Non-pigmented ciliary epithelial cell (primary cell): ENCODE measurements at places on chromosomes 7 and 10.

- DNase-seq: no peak
Observed at GRCh38 chr10:89640241-89640640, 4.8 kb downstream of the PANK1 start.

DNA sequence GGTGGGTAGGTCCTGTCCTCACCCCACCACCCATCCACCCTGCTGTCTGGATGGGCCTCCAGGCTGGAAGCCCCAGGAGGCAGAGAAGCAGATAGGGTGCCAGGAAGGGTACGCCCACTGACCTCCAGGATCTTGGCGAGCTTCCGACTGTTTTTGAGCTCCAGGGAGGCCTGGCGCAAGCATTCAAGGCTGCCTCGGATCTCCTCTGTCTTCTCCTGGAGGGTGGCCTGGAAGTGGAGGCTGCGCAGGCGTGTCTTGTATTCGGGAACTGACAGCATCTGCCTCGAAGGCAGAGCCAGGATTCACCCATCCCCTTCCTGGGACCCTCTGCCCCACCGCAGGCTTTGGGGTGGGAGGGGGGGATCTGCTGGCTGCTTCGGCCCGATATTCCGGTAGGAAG, 48.4 kb downstream of the GRID2IP start:
- no peak for DNase-seq

- no peak for DNase-seq
Observed at GRCh38 chr7:65265933-65266519, 107.6 kb upstream of the ZNF92 start.

DNA sequence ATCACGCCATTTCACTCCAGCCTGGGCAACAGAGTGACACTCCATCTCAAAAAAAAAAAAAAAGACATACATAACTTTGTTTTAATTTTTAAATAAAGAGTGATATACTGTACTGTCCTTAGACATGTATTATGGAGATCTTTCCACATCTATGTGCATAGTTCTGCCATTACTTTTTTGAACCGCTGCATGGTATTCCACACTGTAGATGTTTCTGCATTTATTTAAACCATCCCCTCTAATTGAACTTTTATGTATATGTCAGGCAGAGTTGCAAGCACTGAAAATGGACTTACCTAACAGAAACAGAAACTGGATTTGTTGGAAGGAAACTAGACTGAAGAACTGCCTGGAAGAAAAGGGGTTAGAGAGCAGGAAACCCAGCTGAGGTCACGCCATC, 8.5 kb upstream of the ARHGAP19 start:
- no peak for DNase-seq

GRCh38 chr10:13705526-13706174, 118.9 kb downstream of the PRPF18 start:
- no peak for DNase-seq

DNA sequence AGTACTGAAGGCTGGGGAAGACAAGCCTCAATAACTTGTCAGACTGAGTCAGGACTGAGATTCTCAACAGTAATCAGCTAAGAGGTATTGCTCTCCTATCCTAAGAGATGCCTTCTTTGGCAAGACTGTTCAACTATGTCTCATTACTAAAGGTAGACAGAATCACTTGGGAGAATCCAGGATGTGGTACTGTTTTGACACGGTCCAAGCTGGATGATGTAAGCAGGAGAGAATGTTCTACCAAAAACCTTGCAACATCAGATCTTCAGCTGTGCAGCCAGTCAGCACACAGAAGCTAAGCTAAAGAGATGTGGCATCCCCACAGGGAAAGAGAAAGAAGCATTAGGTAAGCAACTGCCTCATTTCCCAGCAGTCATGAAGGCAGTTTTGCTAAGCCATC, 391.4 kb downstream of the NRG3 start:
- DNase-seq: peak; percentile 28

DNA sequence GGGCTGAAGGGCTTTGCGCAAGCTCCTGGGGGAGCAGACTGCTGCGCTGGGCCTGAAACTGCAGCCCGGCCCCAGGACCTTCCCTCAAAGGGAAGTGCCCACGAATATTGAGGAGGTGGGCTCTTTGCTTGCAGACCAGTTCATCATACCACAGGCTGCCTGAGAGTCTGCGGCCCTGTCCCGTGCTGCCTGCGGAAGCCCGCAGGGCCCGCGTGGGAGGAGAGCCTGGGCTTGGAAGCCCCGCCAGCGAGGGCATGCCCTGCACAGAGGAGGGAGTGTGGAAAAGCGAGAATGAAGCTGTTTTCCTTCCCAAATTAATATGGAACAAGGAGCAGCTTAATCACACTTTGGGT, 83.6 kb upstream of the MKI67 start:
- DNase-seq: no peak

DNA sequence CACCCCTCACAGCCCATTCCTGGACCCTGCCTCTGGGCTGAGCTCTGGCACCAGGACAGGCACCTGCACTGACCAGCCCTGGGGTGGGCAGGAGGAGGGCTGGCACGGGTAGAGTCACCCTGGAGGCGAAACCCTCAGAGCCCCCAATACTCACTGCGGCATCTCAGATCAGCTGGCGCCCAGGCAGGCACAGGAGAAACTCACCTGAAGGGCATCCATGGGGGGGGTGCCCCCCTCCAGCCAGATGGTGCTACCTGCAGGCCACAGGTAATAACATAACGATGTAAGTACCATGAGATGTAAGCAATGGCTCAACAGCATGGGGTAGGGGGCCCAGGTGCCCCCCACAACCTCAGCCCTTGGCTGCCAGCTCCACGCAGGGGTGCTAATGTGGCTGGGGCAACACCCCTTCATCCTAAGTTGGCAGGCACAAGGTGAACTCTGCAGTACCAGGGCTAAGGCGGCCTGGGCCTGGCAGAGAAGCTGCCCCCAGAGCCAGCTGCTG, 12.1 kb upstream of the PYROXD2 start:
- no peak for DNase-seq

- DNase-seq: no peak
Observed at GRCh38 chr10:125158601-125159485, 1.5 kb downstream of the CTBP2 start.

DNA sequence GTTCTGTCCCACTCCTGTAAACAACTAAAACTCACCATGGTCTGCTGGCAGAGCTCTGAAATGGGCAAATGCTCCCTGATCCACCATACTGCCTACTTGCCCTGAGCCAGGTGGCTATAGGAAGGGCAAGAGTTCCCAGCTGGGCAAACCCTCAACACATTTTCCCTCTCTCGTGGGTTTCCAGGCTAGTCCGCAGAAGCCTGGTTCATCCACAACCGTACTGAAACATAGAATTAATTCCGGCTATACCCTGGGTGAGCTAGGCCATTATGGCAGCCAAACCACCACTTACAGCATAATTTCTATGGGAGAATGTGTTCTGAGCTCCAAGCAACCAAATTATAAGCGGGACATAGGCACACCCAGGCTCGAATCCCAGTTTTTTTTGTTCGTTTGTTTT, 20.1 kb upstream of the DDIT4 start:
- no peak for DNase-seq

- DNase-seq: no peak
Observed at GRCh38 chr10:68981074-68981473, 7.5 kb upstream of the KIFBP start.

DNA sequence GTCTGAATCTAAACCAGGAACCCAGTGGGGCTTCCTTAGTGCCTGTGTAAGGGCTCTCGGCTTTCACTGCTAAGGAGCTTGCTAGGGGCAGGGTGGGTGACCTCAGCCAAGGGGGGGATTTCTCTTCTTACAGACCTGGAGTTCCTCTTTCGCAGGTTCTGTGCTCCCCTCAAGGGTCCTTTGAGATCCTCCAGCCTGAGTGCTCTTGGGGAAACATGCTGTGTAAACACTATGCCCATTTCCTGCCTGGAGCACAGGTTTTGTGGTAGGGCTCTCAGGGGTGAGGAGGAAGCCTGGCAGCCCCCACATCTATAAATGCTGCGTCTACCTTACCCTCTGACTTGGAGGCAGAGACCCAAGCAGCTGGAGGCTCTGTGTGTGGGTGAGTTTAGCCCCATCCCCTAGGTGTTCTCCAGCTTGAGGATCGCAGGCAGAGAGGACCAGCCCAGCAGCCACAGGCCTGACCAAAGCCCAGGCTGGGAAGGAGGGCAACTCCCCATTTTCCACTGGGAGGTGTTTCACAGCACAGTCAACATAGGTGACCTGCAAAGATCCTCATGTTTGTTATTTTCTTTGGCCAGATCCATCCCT, at the start of gene SFTPA1:
Gene SFTPA1 (plus strand): TSS at position 339 of the 591 bp plus-strand sequence. CDS start 887 bp downstream, outside the sequence.
- DNase-seq: no peak

- no peak for DNase-seq
Observed at GRCh38 chr7:27160145-27160545, 3.7 kb upstream of the HOXA7 start.

DNA sequence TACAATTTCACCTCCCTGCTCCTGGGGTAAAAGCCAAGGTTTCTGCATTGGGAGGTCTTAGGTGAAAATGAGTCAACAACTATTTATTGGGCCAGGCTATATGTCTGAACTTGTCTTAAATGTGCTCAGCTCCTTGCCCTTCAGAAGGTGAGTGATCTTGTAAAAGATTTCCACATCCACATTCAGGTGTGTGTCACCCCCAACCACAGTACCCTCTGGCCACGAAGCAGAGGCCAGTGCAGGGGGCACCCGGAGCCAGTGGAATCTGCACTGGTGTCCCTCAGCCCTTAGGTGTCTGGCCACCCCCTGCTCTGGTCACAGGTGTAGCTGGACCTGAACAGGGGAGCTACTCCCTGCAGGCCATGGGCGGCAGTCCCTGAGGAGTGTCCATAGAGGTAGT, 198.5 kb downstream of the PAXIP1 start:
- DNase-seq: no peak

GRCh38 chr10:116444527-116445142, 17.0 kb downstream of the PNLIPRP3 start:
- DNase-seq: no peak

DNA sequence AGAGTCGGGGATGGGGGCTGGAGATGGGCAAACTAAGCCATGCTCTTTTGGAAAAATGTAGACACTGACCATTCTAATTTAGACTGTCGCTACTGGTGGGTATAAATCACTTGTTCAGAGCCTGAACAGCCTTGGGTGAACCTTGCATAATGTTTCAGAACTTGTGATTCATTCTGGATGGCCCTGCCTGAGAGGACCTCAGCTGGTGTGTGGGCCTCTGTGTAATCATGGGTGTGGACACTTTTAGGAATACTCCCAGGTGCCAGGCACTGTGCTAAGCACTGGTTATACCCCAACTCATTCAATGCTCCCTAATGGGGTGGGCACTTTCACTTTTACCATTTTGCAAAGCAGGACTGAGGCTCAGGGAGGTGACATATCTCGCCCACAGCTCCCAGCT, 26.8 kb upstream of the TM9SF3 start:
- no peak for DNase-seq

DNA sequence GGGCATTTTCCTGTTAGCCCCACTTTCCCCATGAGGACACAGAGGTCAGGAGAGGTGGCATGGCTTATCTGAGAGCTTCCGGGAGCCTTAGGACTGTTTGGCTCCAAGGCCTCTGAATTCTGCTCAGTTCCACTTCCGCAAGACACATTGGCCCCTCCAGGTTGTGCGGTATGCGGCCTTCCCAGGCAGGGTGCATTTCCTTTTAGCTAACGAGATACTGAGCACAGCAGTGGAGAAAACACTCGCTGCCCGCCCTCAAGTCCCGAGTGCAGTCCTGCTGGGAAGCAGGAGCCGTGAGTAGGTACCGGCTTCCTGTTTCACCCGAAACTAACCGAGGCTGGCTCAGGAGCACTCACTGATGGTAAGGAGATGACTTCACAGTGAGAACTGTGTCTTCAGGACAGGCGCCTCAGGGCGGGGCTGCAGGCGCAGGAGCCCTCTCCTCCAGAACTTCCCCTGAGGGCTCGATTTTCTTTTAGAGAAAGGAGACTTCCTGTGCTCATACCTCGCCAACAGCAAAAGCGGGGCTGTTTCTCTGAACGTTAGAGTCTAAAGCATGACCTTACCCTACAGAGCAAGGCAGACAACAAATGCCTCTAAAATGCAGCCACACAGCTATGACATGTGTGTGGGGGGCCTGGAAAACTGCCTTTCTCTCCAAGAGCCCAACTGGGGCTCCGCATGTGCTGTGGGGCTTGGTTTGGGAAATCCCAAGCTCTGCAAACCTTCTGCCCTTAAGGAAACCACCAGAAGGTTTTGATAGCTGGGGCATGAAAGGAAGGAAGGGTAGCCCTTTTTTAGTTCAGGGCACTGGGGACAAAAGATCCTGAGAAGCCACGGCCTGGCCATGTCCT, 25.9 kb downstream of the RGS10 start:
- DNase-seq: peak; percentile 26

DNA sequence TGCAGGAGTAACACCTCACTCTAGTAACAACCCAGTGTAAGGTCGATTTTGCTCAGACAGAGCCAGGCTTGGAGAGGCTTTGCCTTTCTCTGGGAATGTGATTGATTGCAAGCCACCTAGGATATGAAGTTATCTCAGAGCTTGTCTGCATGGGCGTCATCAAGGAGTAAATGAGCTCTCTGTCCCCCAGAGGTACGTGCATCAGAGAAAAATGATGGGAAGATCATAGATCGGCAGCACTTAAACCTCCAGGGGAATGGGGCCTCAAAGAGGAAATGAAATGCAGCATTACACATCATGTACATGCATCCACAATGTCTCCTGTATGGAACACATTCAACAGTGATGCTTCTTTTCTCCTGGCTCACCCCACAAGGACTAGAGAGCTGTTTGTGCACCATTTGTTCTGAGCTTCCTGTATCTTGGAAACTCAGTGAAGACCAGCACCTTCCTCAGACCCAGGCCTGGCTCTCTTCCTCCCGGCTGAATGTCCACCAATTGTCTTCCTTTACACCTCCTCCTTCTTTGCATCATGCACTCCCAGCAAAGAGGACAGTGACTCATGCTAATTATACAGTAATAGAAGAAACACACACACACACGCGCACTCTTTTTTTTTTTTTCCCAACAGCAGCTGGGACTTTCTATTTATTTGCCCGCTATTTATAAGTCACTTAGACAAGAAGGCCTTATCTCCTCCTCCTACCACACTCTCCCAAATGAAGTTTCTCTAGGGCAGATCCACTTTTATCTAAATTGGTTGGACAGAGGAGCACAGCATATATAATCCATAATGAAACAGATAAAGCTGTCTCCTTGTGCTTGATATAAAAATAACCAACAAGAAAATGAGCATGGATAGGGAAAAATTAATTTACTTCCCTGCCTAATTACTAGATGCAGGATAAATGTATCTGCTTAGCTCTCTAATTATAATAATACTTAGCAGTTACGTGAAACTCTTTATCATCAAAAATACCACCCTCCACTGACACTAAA, 990.7 kb downstream of the CCSER2 start:
- no peak for DNase-seq

GRCh38 chr10:115988380-115988779, 284.6 kb downstream of the GFRA1 start:
- DNase-seq: no peak

GRCh38 chr10:127427926-127428325, 121.2 kb upstream of the NPS start:
- DNase-seq: no peak

DNA sequence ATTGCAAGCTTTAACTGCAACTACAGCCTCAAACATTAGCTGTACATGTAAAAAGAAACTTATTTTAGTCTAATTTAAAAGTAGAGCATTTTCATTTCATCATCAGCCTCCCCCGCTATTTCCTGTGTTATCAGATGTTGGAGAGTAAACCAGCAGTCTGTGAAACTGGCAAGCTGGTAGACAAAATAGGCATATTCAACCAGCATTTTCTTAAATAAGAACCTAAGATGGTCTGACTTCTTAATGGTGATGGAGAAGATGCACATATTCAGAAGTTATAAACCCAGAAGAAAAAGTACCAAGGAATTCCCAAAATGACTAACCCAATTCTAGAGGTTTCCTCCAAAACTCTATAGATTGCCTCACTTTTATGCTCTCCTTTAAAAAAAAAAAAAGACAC, 24.9 kb downstream of the PIK3AP1 start:
- no peak for DNase-seq
